ENCODE measurements at places on chromosomes 7 and 10. TPM values are rescaled to one million over a fixed set of nuclear protein-coding genes. Genes with fewer than 3 reads are reported as not detected.

CARD11 gene
- not detected for total RNA-seq

SMC3 gene
- total RNA-seq = 43.0 TPM

CAMK2B gene
- 10.9 TPM for total RNA-seq

- DNase-seq = no peak
Measured at GRCh38 chr10:1316121-1316808, 260.1 kb downstream of the WDR37 start.

- no peak for DNase-seq
Measured at GRCh38 chr7:151662251-151662826, 142.6 kb upstream of the RHEB start.

DNA sequence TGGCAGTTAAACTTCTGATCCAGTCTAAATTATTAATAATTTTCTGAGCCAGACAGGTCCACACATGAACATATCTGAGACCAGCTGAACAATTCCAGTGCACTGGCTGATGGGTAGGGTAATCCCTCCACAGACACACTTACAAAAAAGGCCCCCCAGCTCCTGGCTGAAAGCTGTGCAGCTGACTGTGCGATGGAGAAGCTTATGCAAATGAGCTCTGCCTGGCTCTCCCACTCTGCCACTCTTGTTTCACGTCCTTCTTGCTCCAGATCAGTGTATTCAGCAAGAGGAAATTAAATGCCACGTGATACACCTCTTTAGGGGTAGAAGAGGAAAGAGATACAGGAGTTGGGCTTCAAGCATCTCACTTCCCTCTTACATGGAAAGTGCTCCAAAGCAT, 76.4 kb upstream of the FEZF1 start:
- no peak for DNase-seq

GRCh38 chr10:58518775-58519174, 6.1 kb downstream of the BICC1 start:
- DNase-seq = no peak

- no peak for DNase-seq
Measured at GRCh38 chr7:99713995-99714570, 20.9 kb downstream of the CYP3A7 start.

GRCh38 chr10:97919012-97919411, 69.4 kb downstream of the GOLGA7B start:
- no peak for DNase-seq

- DNase-seq = peak; percentile 47
Measured at GRCh38 chr7:135645296-135645904, 16.9 kb upstream of the STMP1 start.

- DNase-seq = no peak
Measured at GRCh38 chr7:110600956-110601355, 490.0 kb upstream of the LRRN3 start.

DNA sequence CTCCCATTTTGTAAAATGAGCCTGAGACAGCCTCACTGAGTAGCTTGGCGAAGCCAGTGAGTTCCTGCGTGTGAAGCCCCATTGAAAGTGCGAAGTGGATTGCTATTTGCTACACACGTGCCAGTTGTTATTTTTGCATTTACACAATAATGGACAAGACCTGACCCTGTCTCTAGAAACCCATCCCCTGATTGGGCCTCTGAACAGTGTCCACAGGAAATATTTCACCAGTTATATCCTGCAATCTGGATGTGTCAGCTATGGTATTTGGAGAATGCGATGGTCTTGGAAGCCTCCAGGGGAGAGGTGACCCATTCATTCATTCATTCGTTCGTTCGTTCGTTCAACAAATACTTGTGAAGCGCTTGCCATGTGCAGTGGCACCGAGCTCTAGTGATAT, 37.1 kb downstream of the COL13A1 start:
- DNase-seq = no peak

DNA sequence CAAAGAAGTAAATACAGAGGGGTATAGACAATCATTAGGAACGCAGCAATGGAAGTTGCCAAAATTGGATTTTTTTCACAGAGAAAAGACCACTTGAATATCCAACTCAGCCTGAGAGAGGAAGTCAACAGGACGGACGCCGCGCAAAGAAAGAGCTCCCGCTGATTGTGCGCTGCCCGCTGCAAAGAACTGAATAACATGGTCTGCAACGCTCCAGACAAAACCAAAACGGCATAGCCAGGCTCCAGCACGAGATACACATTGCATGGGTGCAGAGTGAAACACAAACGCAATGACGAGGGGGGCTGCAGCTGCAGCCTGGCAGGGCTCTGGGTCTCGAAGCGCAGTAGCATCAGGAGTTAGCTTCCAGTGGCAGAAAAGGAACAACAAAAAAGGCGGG, 113.9 kb upstream of the MGMT start:
- DNase-seq = no peak

All from RPMI7951 (cell line).